HT-29 (cell line): ENCODE measurements at places on chromosomes 5 and 9. TPM values are rescaled to one million over a fixed set of nuclear protein-coding genes. Genes with fewer than 3 reads are reported as not detected.

The CANX gene
- 239 and 260 TPM in 2 replicates for total RNA-seq

The MARCOL gene
- total RNA-seq, result not detected in 2 replicates

The OR13F1 gene
- not detected in 2 replicates for total RNA-seq

The PCDHA7 gene
- total RNA-seq, result not detected in 2 replicates

The SMIM33 gene
- total RNA-seq, result 0.05 TPM in 1 of 2 replicates, not detected in the other

DNA sequence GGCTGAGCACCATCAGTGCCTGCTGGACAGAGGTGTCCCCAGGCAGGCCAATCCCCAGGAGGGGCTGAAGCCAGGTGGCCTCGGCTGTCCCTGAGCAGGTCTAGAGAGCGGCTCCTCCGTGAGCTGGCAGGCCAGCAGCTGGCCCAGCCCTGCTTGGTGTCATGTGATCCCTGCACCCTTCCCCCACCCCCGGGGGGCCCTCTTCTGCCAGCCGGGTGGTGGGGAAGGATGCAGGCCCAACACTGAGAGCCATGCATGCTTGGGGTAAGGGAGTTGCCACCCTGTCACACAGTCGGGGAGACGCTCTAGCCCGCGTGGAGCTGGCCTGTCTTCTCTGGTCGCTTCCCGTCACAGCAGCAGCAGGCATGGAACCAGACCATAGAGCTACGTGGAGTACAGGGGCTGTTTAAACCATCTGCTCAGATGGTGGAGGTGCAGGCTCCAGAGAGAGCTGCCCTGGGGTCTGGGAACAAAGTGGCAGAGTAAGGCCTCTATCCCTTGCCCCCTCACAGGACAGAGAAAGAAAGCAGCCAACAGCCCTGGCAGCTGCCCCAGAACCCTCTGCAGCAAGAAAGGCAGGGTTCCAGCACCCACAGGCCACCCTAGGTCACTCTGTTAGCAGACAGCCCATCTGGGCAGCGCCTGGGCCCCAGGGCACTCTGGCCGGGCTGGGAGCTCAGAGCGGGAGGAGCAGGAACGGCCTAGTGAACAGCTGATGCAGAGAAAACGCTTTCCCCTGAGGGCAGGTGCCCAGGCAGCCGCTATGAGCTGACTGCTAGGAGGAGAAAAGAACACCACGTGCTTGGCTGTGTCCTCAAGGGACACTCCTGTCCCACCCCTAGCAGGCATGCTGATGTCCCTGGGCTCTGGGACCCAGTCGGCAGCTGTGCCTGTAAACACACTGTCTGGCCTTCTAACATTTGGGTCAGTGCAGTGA is 6.8 kb downstream of the RALGDS start:
- peak; percentile 82 for DNase-seq

- DNase-seq, result peak; percentile 74
Measured at GRCh38 chr5:140344683-140345423, 1.6 kb downstream of the HBEGF start.

DNA sequence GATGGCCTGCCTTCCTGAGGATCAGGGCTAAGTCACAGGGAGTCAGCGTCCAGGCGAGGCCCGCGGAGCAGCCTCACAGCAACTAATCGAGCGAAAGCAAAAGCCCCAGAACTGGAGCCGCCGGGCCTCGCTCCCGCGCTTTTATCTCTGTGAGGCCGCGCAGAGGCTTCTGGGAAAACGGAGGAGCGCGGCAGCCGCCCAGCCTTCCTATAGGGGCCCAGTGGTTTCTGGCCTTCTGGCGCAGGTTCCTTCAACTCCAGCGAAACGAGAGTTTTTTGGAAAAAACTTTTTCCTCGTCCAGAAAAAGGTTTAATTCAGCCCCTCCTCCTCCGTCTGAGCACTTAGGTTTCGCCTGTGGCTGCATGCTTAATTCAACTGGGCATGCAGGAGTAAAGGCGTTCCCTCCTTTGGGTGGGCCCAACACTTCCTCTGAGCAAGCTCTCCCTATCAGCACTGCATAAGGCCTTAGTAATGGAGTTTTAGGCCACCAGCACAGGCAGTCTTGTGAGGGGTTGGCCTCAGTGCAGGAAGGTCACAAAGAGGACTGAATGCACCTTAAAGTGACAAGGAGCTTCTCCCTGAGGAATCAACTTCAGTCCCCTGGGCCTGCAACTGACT is at the start of gene MEIKIN:
MEIKIN (minus strand) TSS at position 113 of the 618 bp plus-strand sequence. CDS start 158 bp downstream, outside the sequence.
- no peak for DNase-seq

DNA sequence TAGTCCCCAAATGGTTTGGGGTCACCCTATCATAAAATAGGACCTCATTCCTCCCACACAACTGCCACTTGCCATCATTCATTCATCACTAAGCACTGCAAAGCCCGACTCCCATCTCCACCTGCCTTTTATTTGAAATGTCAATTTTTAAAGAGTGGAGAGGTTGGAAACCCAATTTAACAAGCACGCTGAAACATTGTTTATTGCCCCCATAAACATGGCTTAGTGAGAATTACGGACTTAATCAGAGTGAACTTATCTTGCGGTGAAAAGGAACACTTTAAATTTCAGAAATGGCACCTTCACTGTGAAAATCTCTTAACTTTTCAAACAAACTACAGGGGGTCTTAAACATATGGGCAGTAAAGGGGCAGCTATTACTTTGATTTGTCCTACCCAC is 241.1 kb downstream of the CRB2 start:
- no peak for DNase-seq

DNA sequence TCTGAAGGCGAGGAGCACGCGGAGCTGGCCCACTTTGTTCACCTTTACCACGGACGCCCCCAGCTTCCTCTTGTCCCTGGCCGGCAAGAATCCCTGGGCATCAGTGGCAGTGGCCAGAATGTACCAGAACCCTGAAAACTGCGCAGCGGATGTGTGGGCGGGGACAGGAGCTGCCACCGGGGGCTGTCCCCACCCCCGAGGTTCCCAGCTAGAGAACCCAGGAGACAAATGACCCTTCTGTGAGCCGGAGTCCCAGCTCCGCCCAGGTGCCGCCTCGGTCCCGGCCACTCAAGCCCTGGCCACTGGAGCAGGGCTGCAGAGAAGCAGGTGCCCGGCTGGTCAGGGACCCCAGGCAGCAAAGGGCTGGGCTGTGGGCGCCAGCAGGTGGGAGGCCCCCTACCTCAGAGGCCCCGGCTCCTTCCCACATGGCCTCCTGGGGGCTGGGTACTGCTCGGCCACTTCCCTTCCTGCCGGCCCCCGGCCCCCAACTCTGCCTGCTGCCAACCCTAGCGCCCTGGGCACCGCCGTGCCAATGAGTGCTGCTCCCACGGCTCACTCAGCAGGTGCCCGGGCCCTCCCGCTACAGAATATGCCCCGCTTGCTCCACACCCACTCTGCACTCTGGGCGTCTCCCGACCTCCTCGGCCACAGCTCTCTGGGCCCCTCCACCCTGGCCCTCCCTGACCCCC is 713 bp downstream of the LCN10 start:
- no peak for DNase-seq

DNA sequence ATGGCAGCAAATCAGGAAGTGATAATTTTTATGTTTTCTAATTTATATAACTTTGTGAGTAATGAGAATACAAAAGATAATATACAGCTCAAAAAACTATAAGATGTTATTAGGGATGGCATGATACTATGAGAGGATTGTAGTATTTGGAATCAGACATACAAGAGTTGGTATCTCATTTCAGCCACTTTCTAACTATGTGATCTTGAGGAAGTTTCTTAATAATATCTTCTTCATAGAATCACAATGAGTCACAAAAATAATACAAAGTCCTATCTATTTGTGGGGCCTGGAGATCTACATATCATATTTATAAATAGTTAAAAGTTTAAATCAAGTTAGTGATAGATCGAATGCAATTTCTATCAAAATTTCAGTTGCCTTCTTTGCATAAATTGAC is 23.7 kb upstream of the TMED7 start:
- DNase-seq, result no peak

DNA sequence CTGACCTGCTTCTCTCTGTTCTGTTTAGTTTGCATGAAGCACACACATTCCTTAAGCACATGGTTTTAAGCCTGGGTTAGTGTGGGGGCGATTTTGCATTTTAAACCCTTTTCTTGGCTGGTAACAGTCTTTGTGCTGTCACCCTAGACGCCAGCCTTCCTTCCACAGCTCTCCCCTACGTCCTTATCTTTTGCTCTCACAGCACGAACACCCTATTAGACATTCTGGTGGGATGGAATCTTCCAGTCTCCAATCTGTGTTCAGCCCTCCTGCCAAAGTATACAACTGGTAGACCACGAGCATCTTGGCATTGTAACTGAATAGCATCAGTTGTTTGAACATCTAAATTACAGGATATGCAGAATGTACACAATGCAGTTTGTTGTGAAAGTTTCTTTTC is 316.9 kb upstream of the IRX2 start:
- no peak for DNase-seq

GRCh38 chr9:71709384-71709783 is 58.9 kb downstream of the CEMIP2 start:
- no peak for DNase-seq

DNA sequence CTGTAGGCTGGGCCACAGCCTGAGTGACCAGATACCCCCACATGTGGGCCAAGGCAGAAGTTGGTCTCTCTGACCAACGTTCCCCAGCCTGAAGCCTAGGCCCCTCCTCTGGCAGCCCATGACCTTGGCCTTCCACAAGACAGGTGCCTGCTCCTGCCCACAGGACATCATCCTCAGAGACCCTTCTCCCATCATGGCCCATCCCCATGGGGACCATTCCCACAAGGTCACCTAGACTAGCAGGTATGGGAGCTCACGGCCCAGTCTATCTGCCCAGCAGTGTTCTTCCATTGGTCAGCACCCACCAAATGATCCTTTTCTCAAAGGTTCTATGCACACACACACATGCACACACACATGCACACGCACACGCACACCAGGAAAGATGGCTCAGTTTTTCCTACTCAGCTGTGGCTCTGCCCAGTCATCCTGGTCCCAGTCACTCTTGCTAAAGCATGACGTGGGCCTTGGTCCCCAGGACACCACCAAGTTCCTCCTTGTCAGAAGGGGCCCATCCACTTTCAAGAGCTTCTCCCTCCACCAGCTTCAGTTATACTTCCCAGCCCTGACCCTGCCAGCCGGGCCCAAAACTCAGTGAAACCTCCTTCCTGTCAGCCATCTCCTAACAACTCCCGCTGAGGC is 65.4 kb downstream of the PAX5 start:
- DNase-seq, result no peak

- DNase-seq, result peak; percentile 9
Measured at GRCh38 chr5:93193431-93194347, 387.3 kb downstream of the NR2F1-AS1 start.

DNA sequence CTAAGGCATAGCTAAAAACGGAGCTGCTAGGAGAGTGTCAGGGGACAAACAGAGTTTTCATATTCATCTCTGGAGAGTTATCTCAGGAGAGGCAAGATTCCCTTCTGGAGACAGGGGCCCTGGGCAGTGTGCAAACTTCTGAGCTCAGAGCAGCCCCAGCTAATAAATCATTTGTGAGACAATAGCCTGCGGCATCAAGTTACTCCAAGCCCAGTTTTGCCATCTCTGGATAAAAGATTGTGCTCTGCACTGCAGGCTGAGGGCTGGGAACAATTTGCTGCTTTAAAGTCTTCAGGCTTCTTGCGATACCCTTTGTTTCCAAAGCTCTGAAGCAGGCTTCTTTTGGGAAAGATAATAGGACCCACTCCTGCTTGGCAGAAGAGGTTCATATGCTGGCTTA is 164.3 kb upstream of the BRINP1 start:
- DNase-seq, result no peak
